A172 (cell line): ENCODE measurements at places on chromosomes 1 and 21. TPM values are rescaled to one million over a fixed set of nuclear protein-coding genes. Genes with fewer than 3 reads are reported as not detected.

The CAPN8 gene
- total RNA-seq = not detected in 2 replicates

The BCL2L15 gene
- 0.57 and 4.2 TPM in 2 replicates for total RNA-seq

The SYPL2 gene
- 0.24 TPM in 1 of 2 replicates, not detected in the other for total RNA-seq

The PDPN gene
- not detected in 2 replicates for total RNA-seq

GRCh38 chr1:200911361-200911760 lies 16.7 kb downstream of the INAVA start:
- DNase-seq = no peak

DNA sequence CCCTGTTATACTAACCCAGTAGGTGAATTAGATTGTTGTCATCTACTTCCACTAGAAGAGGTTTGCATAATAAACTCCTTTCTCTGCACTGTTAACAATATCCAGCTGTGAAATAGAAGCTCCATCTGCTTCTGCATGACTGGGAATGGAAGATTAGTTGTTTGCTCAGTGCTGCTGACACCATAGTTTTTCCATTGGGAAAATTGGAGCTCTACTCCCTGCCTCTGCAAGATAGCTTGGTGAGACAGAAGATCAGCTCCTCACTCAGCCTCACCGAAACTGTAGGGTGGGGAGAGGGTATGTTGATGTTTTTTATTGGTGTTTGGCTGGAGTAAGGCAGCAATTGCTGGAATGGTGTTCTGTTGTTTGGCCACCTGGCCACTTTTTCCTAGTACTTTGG lies 331.6 kb upstream of the ADAMTS5 start:
- DNase-seq = no peak

The ERICH3 gene
- 0.07 TPM in 1 of 2 replicates, not detected in the other for total RNA-seq

The HTR6 gene
- total RNA-seq = not detected in 2 replicates

GRCh38 chr1:156627313-156627880 lies 8.2 kb downstream of the HAPLN2 start:
- peak; percentile 80 for DNase-seq

The MIER1 gene
- total RNA-seq = 36.1 and 41.1 TPM in 2 replicates

DNA sequence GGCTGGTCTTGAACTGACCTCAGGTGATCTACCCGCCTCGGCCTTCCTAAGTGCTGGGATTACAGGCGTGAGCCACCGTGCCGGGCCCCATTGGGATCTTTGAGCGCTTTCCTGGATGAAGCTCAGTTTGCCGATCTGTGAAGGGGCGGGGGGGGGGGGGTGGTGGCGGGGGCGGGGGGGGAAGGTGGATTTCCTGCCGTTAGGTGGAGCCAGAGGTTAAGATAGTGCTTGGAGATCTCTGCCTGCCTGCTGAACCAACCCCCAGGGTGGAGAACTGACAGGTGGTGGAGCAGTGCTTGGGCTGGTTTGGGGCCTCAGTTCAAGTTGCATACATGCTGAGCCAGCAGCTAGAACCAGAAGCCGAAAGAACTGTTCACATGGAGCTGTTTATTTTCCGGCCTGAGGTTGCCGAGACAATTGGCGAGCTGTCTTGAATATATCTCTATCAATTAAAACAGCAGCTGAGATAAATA lies 1.7 kb downstream of the TMCC2 start:
- DNase-seq = peak; percentile 64

The CRP gene
- total RNA-seq = not detected in 2 replicates

The KCNK1 gene
- 3.5 and 4.3 TPM in 2 replicates for total RNA-seq

GRCh38 chr1:198086051-198086745 lies 70.6 kb upstream of the NEK7 start:
- no peak for DNase-seq

The GLIS1 gene
- total RNA-seq = 0.14 TPM in 1 of 2 replicates, not detected in the other

GRCh38 chr1:194548071-194548470 lies 1361.7 kb upstream of the B3GALT2 start:
- no peak for DNase-seq

The KCNJ15 gene
- 0.16 TPM in 1 of 2 replicates, not detected in the other for total RNA-seq

GRCh38 chr21:34504595-34504994 lies 7.4 kb downstream of the KCNE1 start:
- DNase-seq = no peak

- no peak for DNase-seq
Measured at GRCh38 chr1:91783423-91784170, 102.4 kb downstream of the TGFBR3 start.

The F5 gene
- total RNA-seq = not detected in 2 replicates

DNA sequence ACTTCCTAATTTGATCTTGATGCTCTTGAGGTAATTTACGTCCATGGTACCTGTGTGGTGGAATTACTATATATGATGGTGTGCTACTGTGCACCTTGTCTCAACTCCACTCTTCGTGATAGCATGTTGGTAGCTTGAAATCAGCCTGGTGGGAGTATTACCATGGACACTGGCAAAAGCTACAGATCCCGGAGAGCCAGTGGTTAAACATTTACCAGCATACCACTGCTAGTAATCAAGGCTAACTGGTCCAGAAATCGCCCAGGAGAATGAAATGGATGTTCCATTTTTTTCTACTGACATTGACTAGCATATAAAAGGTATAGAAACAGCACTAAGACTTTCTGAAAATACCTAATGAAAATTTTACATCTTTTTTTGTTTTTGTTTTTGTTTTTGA lies 30.6 kb downstream of the ELK4 start:
- DNase-seq = no peak

The ITLN2 gene
- total RNA-seq = not detected in 2 replicates

The HSD3B2 gene
- total RNA-seq = not detected in 2 replicates

DNA sequence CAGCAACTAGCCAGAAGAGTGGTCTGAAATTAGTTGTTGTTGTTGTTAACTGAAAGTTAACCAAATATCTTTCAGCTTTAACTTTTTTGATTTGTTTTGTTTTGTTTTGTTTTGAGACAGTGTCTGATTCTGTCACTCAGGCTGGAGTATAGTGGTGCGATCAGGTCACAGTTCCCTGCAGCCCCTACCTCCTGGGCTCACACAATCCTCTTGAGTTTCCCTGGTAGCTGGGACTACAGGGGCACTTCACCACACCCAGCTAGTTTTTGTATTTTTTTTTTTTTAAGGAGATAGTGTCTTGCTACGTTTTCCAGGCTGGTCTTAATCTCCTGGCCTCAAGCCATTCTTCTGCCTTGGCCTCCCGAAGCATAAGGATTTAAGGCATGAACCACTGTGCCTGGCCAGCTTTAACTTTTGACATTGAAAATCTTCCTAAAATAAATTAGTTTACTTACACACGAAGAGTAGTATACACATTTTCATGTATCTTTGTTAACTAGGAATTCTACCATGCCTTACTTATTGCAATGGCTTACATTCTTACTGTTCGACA lies 45.0 kb downstream of the GNG12 start:
- DNase-seq = no peak

- no peak for DNase-seq
Measured at GRCh38 chr1:51912881-51913280, 34.4 kb upstream of the NRDC start.

The IL22RA1 gene
- total RNA-seq = 0.53 and 2.1 TPM in 2 replicates

GRCh38 chr1:55000110-55001085 lies 1.7 kb downstream of the BSND start:
- DNase-seq = no peak

The SPRR2G gene
- total RNA-seq = not detected in 2 replicates

DNA sequence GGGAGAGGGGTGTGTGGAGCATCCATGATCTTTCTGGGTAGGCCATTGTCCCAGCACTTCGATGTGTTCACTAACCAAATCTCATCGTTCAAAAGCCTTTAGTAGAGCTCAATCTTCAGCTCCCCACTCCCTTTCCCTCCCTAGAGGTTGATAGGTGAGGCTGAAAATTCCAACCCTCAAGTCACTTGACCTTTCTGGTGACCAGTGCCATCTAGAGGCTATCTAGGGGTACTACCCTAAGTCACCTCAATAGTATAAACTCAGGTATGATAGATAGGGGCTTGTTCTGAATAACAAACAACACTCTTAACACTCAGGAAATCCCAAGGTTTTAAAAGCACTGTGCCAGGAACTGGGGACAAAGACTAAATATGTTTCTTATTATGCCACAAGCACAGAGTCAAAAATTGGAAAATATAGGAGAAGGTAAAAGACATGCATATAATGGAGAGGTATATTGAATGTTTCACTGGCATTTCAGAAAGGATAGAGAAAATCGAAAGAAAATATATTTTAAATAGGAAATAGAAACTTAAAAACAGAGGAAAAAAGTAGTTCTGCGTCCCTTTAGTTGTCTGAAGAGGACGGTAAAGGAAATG lies 42.9 kb upstream of the CD53 start:
- DNase-seq = peak; percentile 40

The KCNJ9 gene
- total RNA-seq = not detected in 2 replicates

DNA sequence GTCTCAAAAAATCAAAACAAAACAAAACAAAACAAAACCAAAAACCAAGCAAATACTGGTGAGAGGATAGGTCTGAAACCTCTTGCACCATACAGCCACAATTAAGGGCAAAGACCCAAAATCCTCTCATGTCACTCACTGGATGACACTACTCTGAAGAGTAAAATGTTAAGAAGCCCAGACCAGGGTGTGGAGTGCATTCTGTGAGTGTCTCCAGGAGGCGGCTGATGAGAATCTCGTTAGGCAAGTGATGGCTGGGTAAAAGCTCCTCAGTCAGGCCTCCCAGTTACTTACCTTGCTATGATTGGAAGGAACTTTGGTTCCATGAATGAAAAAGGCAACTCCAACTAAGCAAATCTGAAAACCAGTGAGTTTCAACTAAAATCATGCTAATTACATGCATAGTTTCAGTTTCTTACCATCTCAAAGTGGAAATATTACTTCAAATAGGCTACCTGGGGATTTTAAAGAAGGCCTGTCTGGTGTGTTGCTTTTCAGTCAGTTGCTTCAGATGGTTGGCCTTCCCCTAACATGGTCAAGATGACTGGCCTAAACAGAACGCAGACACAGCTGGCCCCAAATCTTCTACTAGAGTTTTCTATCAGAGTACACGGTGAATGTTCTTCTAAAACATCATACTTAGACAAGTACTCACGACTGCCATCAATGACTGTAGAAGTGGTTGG lies 95.1 kb downstream of the KIAA0319L start:
- DNase-seq = no peak

The C1orf210 gene
- total RNA-seq = not detected in 2 replicates

The PLCH2 gene
- total RNA-seq = 0.05 TPM in 1 of 2 replicates, not detected in the other

The NBPF26 gene
- total RNA-seq = 9.6 and 14.6 TPM in 2 replicates

DNA sequence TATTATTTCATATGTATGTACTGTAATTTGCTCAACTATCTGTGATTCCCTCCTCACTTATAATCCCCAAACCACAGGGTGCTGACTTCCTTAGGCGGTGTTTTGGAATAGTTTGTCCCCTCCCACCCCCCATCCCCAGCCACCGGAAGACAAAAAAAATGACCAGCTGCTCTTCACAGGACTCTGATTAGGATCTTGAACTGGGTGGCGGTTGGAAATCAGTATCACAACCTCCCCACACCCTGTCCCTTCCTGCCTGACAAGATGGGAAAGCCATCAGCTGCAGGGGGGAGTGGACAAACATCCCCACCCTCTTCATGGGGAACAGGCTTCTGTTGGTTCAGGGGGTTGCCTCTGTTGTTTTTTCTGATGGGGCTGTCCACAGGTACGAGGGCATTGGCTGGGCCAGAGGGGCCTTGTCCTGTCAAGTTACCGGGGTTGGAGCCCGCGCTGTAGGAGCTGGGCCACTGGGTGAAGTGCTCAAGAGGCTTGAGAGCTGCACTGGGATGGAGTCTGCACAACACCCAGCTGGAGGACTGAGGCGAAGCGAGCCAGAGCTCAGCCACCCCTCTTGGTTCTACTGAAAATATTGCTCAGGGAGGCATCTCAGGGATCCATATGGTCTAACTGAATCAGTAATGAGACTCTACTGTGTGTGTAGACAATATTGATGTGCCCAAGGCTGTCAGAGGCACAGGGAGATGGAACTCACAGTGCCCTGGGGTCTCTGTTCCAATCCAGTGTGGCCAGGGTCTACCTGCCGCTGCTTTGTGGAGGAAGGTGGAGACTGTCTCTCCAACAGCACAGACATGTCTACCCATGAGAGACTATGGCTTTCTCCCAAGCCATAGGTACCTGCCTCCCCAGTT lies 28.2 kb downstream of the NAV1 start:
- DNase-seq = peak; percentile 48

The CADM3 gene
- total RNA-seq = 0.26 and 0.91 TPM in 2 replicates

DNA sequence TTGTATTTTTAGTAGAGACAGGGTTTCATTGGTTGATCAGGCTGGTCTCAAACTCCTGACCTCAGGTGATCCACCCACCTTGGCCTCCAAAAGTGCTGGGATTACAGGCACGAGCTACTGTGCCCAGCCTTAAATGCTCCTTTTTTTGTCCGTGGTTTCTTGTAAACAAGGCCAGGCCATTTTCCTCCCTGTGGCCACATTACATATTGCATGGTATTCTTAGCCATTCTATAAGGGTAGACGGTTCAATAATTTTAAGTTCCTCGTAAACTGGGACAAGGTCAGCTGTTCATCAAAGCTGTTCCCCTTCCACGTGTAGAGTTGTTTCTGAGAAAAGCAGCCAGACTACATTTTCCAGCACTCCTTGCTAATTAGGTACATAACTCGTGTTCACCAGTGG lies 10.3 kb upstream of the LUZP1 start:
- DNase-seq = no peak

GRCh38 chr1:41161846-41162245 lies 80.3 kb downstream of the SCMH1 start:
- DNase-seq = no peak

DNA sequence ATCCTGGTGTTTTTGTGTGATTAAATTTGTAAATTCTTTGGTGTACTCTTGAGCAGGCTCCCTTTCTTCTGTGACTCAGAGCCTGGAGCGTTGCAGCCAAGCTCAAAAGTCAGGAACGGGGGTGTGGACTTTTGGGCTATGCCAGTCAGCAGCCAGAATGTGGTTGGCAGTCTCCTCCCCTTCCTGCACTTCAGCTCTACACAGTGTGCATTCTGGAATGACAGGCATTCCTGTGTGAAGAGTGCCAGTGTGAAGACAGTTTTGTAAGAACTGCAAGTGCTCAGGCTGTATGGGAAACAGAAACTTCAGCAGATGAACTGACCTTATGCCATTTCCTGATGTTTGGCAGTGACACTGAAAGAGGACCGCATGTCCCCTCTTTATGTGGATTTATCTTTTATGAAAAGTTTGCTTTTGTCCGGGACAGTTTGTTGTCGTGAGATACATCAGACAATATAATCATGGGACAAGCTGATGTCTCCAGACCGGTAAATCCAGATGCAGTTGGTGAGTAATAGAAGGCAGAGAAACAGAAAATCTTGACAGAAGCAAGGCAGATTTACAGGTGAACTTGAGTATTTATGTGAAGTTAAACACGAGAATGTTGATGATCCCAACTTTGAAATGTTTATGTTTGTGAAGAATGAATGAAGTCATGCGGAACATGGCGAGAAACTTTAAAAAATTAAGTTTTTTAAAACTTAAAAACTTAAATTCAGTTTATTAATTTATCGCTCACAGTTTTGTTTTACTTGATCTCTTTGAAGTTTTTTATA lies 67.7 kb upstream of the RCC1 start:
- peak; percentile 91 for DNase-seq

The S100A9 gene
- total RNA-seq = not detected in 2 replicates

The GBP4 gene
- total RNA-seq = 0.02 and 0.12 TPM in 2 replicates

- no peak for DNase-seq
Measured at GRCh38 chr1:92571578-92571977, 84.9 kb upstream of the GFI1 start.
